ENCODE measurements at places on chromosomes 3 and 15.
A peak's percentile ranks its signal among the peaks of the same experiment; 100 is the strongest.

- no peak for DNase-seq
Measured at GRCh38 chr15:25248583-25249235, 190.1 kb downstream of the UBE3A start.

DNA sequence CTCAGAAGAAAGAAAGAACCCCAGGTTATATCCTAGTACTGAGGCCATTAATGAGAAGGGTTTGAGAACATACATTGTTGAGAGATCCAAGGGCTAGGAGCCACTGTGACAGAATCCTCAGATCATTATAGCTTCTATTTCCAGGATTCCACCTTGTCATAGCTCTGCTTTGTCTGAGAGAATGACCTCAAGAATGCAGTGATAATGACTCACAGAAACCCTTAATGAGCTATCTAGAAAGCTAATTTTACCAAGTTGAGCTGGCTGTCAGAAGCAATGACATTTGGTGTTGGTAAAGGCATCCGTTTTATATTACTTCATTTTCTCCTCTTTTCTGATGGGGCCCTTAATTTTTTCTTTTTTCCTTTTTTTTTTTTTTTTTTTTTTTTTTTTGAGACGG lies 10.9 kb downstream of the TRIP4 start:
- no peak for DNase-seq

- DNase-seq: peak; percentile 2
Measured at GRCh38 chr15:89419370-89419984, 76.9 kb downstream of the RHCG start.

- DNase-seq: no peak
Measured at GRCh38 chr3:107919239-107919638, 171.6 kb downstream of the CD47 start.

DNA sequence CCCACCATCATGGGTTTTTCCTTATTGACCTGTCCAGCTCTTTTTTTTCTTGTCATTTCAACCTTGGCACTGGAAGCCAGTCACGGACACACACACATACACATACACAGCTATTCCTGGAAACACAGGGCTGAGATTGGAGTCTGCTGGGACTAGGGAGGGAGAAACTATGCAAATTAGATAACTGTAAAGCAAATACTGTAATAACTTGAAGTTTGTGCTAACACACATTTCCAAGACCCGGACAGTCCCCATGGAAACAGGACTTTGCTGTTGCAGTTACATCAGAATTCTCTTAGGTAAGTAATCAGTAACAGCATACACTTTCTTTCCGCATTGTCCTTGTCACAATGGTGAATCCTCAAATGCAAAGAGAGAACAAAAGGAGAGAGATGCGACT lies 304.4 kb downstream of the KBTBD8 start:
- no peak for DNase-seq

GRCh38 chr15:97815835-97816234 lies 144.7 kb upstream of the ARRDC4 start:
- DNase-seq: no peak

DNA sequence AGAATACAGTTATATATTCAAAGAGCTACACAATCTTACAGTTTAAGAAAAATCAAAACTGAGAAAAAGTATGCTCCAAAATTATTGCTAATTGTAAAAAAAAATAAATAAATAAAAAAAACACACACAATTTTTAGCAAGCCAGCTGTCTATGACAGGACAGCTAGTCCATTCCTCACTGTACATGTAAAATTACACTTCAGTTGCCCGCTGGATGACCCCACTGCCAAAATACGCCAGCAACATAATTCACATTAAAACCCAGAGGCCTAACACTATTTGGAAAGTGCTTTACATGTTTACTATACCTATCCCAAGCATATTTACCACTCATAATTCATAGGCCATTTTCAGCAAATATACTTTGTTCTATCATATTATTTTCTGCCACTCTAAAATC lies 5.8 kb downstream of the MYO9A start:
- no peak for DNase-seq

- no peak for DNase-seq
Measured at GRCh38 chr3:136909187-136909586, 47.2 kb downstream of the NCK1 start.

Measured in effector CD8-positive, alpha-beta T cell (primary cell).